ENCODE measurements at places on chromosomes 4 and X.

GRCh38 chrX:97860226-97860625, 976.5 kb downstream of the RPA4 start:
- no peak for DNase-seq

- no peak for DNase-seq
Measured at GRCh38 chr4:137427411-137427810, 104.9 kb downstream of the PCDH18 start.

DNA sequence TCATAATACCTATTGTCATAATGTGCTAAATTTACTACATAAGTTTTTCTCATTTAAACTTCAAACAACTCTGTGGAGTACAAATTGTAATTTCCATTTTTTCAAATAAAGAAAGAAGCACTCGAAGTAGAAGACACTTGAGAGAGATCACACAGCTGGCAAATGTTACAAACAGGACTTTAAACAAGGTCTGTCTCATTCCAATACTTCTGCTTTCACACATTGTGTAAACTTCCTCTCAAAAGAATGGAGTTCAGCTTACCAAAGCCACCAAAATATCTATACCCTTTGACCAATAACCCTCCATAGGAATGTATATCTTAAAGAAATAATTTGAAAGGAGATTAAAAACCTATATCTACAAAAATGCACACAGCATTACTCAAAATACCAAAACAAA, 88.3 kb downstream of the OPHN1 start:
- DNase-seq, result no peak

DNA sequence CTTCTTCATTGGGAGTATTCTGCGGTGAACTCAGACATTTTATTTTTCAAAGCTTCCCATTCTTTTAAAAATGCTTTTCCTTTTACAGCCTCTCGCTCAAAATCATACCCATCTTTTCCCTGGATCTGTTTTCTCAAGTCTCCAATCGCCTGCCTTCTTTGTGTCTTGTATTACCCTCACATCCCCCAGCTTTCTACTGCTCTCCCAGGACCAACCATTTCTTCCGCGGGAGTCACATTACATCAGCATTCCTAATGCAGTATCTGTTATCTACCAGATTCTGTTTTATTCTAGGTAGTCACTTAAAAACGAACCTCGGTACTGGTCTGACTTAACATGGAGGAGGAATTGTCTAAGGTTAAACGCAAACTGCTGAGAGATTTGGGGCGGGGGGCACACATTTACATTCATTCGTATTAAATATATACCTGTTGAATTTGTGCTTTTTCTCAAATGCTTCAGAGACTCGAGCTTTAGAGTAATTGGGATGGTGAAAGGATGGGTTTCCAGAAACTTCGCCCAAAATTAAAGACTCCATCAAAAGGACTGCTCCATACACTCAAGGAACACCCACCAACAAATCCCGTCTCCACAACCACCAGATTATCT, 493 bp upstream of the UCHL1 start:
- DNase-seq, result no peak
